Astrocyte of the hippocampus (primary cell): ENCODE measurements at places on chromosomes 6 and 20.

DNA sequence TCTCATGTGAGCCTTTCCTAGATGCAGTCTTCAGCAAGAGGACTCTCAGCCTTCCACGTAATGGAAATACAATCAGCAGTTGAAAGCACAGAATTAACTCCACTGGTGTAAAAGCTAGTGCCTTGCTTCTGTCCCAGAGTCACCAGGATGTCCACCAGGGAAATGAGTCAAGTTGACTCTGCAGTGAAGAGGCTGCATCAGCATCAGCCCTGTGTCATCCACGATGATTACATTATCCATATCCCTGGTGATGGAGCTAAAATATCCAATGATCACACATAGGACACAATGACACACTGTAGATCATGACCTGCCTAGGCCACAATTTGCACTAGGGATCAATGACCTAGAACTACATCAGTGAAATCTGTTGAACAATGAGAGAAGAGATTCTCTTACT lies 262.4 kb downstream of the ERMARD start:
- DNase-seq, result no peak

DNA sequence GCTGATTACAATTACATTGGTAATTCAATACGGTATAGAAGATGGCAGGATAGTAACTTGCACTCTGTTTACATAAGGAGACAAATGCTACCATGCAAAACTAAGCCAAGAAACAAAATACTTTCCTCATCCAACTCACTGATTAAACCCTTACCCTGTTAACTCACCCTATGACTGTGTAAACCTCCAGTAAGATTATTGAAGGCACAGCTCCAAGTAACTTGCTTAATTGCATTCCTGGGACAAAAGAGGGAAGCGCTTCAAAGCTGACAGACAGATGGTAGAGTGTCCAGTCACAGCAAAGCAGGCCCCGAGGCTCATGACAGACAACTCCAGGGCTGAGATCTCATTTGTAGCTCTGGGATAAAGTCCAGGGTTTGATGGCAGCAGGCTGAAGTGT lies 6.9 kb upstream of the KIF16B start:
- DNase-seq, result peak; percentile 70

DNA sequence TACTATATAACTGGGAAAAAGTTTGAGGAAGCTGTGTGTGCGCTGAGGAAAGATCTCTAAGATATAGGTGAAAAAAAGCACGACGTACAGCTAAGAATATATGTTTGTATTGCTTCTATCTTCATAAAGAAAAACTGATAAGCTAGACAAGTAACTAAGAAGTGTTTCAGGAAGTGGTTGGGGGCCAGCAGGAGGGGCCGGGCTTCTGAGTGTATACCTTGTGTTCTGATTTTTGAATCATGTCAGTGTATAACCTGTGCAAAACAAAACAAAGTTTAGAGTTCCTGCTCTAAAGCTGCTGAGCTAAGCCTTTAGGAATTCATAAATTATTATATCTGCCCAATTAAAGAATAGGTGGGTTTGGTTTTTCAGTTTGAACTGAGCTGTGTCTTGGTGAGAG lies 7.9 kb upstream of the OSER1 start:
- DNase-seq, result peak; percentile 29

DNA sequence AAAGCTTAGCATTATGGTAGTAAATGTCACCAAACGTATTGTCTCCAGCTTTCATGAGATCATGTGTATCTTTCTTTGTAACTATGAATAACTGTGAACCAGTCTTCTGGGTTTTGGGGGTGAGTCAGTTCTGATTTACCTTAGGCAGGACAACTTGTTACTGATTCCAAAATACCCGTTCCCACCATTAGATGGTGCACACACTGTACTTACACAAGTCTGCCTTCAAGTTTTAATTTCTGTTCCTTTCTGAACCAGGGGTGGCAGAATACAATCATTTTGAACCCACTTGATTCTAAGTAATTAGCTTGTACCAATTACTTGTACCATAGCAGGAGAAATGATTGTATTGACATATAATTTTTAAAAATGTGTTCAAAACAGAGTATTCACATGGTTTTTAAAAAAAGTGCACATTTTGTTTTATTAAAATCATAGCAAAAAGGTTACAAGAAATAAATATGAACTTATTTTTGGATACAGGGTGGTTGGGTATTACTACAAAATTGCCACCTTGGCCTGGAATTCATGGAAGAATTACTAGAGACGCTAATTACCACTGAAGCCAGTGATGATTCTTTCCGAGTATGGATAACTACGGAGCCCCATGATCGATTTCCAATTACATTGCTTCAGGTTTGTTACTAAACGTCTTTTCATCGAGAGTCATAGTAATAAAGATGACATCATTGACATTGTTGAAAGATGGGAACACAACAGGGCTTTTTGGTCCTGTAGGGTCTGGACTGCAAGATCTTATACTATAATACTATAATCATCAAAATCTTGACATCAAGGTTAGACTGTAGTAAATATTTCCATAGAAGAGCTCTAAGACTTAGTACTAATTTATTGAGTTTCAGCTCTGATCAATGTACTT lies 75.2 kb upstream of the GLP1R start:
- DNase-seq, result peak; percentile 71

DNA sequence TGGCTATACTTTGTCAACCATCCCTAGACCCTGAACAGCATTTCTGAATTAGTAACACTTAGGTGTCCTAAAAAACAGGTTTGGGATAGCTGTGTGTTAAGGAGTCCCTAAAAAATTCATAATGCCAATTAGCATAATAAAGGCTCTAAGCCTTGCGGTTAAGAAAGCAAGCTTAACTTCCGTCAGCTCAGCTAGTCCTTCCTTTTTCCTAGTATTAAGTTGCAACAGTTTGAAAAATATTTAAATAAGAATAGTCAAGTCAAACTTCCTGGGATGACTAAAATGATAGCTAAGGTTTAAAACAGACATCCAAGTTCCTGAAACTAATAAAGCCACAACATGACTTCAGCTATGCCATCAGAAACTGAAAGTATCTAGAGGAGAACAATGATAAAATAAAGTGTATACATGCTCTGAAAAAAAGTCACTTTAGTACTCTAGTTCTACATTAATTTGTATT lies 3.5 kb downstream of the AKIRIN2 start:
- peak; percentile 33 for DNase-seq

GRCh38 chr20:6269168-6269873 lies 146.5 kb upstream of the FERMT1 start:
- no peak for DNase-seq

GRCh38 chr20:2387580-2387979 lies 6.9 kb downstream of the TGM6 start:
- DNase-seq, result no peak

- no peak for DNase-seq
These were observed 92.7 kb downstream of the IRF4 start for GRCh38 chr6:484086-484745.

GRCh38 chr6:154503658-154504057 lies 6.8 kb downstream of the CNKSR3 start:
- DNase-seq, result no peak

GRCh38 chr20:46182276-46183200 lies 64.4 kb downstream of the CD40 start:
- no peak for DNase-seq
